ENCODE measurements at places on chromosomes 11 and 22.

DNA sequence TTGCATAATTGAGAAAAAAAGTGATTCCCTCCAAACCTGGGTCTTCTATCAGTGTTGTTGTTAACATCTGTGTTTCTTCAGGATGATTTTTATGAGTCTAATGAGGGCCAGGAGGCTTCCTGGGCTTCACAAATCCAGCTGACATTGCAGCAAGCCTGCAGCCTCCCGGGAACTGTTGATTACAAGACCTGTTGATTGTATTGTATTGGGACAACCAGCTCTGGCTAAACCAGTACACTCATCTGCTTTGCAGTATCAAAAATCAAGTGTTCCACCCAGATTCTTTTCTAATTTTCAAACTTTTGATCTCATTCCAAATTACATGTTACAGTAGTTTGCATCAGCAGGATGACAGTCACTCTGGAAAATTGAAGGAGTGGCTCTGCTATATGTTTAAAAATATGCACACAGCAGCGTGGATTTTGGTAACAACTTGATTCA, 16.1 kb upstream of the PRSS23 start:
- DNase-seq, result no peak

DNA sequence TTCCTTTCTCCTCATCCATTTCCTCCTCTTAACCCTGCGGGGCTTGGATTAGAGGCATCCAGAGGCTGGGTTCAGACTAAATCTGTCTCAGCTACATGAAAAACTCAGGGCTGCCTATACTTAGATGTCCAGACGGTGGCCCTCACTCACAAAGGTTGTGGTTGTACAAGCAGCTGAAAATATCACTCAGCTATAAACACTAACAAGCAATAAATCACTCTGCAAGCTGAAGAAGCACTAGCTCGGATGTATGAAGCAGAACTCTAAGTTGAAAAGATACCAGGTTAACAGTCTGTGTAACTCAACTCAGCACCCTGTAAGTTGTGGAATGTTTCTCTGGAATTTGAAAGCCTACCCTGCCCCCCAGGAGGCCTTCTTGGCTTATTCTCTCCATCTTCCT, 82.9 kb downstream of the EXT2 start:
- DNase-seq, result no peak

GRCh38 chr22:21712751-21713427, 22.7 kb downstream of the YPEL1 start:
- peak; percentile 18 for DNase-seq

DNA sequence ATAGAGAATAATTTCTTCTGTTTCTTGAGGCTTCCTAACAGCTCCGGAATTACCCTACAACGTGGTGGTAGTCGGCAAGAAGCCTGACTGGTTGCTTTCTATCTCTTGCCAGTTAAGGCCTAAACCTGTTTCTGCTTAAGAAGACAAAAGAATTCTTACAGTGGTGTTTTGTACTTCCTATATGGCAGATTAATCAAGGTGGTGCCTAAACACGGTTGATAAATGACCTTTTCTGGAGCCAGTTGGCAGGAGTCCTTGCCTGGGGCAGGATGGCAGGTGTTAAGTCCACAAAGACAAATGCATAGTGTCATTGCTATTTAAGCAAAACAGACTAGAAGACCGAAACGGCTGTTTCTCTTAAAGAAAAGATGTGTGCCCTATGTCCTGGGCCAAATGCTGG, 9.9 kb downstream of the GVQW3 start:
- DNase-seq, result no peak

- peak; percentile 32 for DNase-seq
Observed at GRCh38 chr22:46661221-46661851, 41.1 kb downstream of the GRAMD4 start.

DNA sequence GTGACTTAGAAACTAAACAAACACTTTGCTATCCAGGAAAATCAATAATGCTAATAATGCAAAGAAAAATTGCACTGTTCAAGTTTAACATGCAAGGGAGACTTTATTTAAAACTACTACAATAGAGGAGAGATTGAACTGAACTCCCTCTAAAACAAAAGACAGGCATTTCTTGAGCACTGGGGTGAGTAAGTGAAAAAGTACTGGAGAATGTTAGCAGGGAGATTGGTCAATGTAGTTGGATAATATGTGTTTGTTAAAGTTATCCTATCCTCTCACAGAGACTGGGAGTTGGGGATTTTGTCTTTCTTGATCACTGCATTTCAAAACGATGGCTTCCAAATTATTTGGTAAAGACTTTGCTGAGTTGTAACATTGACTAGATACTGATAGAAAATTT, 77.6 kb downstream of the LUZP2 start:
- no peak for DNase-seq

DNA sequence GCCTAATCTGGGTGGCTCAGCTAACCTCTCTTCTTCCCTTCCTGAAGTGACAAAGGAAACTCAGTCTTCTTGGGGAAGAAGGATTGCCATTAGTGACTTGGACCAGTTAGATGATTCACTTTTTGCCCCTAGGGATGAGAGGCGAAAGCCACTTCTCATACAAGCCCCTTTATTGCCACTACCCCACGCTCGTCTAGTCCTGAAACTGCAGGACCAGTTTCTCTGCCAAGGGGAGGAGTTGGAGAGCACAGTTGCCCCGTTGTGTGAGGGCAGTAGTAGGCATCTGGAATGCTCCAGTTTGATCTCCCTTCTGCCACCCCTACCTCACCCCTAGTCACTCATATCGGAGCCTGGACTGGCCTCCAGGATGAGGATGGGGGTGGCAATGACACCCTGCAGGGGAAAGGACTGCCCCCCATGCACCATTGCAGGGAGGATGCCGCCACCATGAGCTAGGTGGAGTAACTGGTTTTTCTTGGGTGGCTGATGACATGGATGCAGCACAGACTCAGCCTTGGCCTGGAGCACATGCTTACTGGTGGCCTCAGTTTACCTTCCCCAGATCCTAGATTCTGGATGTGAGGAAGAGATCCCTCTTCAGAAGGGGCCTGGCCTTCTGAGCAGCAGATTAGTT, 14.2 kb upstream of the UVRAG start:
- no peak for DNase-seq

All from stimulated activated CD4-positive, alpha-beta T cell treated with anti-CD3 and anti-CD28 coated beads, TNF-alpha, amount 100 ng/mL, for 1 hour (primary cell).